ENCODE measurements at places on chromosomes 2 and 18.

GRCh38 chr18:6948281-6949055 is 169.1 kb downstream of the LAMA1 start:
- DNase-seq = no peak

- DNase-seq = peak; percentile 50
These were observed 206.7 kb downstream of the MGAT5 start for GRCh38 chr2:134460583-134460998.

DNA sequence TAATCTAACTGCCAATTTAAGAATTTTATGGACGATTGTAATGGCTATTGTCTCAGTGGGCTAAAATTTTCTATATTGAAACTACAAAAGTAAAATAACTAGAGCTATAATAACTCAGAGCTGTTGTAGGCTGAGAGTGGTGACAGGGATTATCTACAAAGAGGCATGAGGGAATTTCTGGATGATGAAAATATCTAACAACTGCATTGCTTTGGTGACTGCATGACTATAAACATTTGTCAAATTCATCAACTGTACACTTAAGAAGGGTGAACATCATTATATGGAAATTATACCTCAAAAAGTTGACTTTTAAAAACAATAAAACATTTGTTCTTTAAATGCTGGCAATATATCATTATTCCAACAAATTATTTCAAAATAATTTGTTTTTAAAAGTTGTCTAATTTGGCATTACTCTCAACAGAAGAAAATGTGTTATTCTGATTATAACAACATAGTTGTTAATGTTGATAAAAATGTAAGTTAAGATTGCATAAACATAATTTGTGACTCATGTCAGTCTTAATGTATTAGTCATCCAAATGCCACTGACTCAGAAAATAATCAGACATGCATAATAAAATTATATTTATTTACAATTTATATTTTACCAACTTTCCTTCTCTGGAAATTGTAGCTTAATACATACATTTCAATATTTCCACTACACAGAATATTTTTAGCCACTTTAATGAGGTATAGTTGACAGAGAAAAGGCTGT is 865.1 kb upstream of the VRK2 start:
- no peak for DNase-seq

- no peak for DNase-seq
These were observed 478.8 kb downstream of the PTPRM start for GRCh38 chr18:8045884-8046281.

DNA sequence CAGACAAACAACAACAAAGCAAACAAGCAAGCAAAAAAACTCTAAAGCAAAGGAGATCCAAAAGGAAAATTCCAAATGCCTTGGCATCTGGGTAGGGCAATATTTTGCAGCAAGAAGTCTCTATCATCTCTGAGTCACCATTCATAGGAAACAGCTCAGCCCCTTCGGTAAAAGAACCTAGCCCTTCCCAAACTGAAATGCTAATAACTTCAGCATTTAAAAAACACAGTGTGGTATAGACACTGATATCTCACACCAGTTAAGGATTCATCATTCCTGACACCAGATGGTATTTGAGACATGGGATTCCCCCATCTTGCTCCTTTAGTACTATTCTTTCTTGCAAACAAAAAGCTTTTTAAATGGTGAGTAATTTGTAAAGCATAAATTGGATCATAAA is 491.8 kb downstream of the TXNL1 start:
- no peak for DNase-seq

DNA sequence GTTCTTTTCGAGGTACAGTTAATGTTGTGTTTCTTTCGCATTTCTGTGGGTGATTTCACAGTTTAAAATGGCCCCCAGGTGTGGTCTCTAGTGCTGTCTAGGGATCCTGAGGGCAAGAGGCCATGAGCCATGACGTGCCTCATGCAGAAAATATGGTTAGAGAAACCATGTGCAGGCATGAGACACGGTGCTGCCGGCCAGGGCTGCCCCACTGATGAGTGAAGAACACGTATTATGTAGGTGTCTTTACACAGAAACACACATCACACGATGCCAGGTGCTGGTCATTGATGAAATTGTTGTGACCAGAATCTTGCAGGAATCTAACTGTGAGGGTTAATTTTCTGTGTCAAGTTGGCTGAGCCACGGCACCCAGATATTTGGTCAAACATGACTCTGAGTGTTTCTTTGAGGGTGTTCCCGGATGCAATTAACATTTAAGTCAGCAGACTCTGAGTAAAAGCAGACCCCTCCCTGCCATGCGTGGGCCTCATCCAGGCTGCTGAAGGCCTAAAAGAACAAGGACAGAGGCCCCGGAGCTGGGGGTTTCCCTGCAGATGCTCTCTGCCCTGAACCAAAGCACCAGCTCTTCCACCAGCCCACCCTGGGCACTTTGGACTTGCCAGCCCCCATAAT is 463.0 kb upstream of the MYT1L start:
- no peak for DNase-seq

GRCh38 chr2:95354469-95354901 is 48.0 kb upstream of the FAHD2A start:
- DNase-seq = no peak

GRCh38 chr2:165633431-165633830 is 160.6 kb downstream of the GALNT3 start:
- no peak for DNase-seq

DNA sequence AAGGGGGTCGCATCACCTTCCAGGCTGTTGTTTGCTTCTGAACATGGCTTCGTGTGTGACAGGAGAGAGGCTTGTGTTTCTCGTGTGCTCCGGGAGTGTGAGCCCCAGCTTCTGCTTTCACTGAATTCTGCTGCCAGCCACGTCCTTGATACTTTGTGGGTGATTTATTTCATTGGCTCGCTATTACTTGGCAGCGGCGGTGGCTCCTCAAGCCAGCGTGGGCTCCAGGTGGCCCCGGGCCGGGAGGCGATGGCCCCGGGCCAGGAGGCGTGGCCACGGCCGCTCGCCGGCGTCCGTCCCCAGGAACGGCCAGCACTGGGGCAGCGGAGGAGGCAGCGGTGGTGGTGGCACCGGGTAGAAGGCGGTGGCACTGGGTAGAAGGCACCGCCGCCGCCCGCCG is 63.1 kb downstream of the NAPG start:
- DNase-seq = no peak

DNA sequence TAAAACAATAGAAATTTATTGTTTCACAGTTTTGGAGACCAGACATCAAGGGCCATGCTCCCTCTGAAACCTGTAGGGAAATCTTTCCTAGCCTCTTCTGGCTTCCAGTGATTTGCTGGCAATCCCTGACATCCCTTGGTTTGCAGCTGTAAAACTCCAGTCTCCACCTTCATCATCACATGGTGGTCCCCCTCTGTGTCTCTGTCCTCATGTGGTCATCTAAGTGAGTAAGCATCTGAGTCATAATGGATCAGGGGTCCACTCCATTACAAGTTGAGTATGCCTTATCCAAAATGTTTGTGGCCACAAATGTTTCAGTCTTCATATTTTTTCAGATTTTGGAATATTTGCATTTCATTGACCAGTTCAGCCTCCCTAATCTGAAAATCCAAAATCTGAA is 5.6 kb upstream of the SGPP2 start:
- no peak for DNase-seq

DNA sequence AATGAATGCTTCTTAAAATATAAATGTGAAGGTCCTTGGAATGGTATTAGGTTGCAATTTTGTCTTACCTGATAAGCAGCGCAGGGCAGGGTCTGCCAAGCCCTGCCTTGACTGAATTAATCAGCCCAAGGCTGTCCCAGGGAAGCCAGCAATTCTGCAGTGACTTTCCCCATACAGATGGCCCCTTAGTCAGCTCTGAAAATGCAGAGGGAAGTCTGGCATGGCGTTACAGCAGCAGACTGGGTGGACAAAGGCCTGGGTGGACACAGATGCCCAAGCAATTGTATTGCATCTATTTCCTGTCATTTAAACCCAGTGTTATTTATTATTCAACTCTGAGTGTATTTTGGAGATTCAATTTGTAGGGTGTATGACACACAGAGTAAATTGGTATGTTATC is 56.6 kb upstream of the NOL4 start:
- DNase-seq = no peak

GRCh38 chr2:55875434-55876135 is 48.0 kb downstream of the EFEMP1 start:
- DNase-seq = no peak

DNA sequence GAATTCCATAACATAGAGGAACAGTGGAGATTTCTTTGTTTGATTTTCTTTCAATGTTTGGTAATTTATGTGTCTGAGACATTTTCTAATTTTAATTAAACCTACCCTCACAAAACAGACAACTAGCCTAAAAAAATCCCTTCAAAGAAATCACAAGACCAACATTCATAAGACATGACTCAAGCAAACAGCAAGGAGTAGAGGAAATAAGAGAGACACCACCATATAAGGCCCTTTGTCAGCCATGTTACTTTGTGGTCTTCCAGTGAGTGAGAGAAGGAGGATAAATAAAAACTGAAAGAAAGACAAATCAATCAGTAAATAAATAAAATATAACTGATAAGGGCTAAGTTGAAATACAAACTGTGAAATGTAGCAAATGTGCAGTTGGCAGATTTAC is 830.8 kb upstream of the SLC39A10 start:
- no peak for DNase-seq

DNA sequence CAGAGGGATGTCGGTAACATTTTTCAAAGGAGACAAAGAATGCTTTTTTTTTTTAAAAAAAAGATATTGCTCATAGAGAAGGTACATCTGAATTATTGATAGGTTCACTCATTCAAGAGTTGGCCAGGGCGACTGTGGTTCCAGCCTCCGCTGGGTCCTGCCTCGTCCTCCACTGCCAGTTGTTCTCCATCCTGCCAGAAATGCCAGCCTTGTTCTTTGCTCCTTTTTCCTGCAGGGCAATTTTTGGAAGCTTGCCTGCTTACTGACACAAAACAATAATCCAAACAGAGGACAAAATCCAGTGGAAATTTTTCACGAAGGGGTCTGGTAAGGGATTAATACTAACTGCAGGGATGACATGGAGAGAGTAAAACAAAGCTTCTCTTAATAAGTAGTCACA is 1113.0 kb downstream of the CBLN2 start:
- no peak for DNase-seq

- DNase-seq = no peak
These were observed 17.9 kb upstream of the IL18R1 start for GRCh38 chr2:102337481-102338386.

DNA sequence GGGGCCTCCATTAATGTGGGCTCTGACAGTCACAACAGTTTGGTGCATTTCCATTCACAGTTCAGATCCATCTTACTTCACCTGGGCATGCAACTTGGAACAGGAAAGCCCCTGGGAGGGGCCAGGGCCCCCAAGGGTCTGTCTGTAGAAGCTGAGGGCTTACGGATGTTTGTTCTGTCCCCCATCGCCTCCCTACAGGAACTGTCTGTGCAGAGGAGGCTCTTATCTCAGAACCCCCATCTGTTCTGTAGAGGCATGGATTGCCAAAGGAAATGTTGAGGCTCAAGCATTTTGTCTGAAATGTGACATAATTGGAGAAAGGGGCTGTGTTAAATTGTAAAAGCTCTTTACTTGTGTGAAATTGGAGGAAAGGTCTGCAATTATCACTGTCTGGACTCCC is 334.3 kb downstream of the CLIP4 start:
- no peak for DNase-seq

DNA sequence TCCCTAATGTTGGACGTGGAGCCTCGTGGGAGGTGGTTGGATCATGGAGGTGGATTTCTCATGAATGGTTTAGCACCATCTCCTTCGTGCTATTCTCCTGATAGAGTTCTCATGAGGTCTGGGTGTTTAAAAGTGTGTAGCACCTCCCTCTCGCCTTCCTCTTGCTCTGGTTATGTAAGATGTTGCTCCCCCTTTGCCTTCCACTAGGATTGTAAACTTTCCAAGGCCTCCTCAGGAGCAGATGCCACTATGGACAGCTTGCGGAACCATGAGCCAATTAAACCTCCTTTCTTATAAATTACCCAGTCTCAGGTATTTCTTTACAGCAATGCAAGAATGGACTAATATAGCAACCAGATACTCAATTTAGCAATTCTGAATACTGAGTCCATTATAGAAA is 82.4 kb upstream of the PELI1 start:
- no peak for DNase-seq

GRCh38 chr18:35933982-35934381 is 38.5 kb upstream of the RMP24 start:
- DNase-seq = peak; percentile 95

DNA sequence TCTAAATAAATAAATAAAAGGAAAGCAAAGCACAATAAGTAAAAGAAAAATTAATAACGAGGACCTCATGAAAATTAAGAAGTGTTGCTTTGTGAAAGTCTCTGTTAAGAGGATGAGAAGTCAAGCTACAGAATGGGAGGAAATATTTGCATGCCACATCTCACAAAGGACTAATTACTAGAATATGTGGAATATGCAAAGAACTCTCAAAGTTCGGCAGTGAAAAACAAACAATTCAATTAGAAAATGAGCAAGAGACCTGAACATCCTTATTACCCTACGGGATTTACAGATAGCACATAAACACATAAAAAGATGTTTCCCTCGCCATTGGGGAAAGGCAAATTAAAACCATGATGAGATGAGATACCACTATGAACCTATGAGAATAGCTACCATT is 23.3 kb downstream of the CYP26B1 start:
- DNase-seq = no peak

DNA sequence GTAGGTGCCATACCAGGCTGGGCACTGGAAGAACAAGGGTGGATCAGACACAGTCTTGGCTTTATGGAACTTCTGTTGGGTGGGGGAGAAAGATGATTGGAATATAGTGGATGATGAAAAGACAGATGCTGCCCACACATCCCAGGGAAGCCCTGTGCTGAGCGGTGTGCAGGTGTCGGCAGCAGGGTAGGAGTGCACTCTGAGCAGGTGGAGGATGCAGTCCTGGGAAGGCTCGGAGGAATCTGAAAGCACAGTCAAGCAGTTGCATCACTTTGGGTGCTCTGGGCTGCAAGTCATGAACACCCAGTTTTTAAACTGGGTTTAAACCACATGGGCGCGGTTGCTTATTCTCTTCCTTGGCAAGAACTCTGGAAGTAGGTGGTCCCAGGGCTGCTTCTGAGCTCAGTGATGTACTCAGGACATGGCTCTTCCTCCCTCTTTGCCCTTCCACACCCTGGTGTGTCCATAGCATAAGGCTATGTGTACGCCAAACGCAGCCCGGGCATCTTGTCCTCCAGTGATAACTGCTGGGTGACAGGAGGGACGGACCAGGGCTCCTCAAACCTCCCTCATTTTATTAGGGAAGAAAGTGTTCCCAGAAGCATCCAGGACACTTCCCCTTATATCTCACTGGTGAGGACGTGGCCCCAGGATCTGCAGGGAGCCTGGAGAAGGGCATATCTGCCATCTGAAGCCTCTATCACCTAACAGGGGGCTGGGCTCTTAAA is 84.0 kb downstream of the SH3RF3 start:
- DNase-seq = no peak

Data from trophoblast cell (in vitro differentiated cells and primary cell).